ENCODE measurements at places on chromosomes 2 and 18.

GRCh38 chr2:163187995-163188655, 349.6 kb upstream of the KCNH7 start:
- DNase-seq = no peak

GRCh38 chr2:74426181-74426758, 4.7 kb downstream of the WDR54 start:
- no peak for DNase-seq

GRCh38 chr2:23465936-23466335, 81.0 kb downstream of the KLHL29 start:
- no peak for DNase-seq

- DNase-seq = no peak
These were observed 20.9 kb upstream of the TANK start for GRCh38 chr2:161139098-161139987.

DNA sequence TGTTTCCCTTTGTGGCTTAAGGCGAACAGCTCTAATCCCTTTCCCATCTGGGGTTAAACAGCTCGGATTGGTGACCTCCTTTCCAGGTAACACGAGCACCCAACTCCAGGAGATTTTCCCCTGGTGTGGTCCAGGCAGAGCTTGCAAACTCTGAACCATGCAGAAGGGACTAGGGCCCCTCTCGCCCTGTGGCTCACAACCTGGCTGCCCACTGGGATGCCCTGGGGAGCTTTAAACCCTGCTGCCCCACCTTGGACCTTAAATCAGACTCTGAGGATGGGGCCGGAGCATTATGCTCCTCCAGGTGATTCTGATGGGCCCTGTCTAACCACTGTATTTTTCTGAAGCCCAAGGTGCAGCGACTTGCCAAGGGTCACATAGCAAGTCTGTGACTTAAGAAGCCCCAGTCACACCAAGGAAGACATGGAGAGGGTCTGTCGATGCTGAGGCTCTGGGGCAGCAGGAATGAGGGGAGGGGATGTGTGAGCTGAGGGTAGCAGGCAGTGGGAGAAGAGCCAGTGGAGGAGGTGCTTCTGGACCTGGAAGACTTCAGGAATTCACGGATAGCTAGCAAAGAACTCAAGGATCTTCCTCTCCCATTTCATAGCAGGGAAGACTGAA, 5.9 kb downstream of the ARID5A start:
- no peak for DNase-seq

DNA sequence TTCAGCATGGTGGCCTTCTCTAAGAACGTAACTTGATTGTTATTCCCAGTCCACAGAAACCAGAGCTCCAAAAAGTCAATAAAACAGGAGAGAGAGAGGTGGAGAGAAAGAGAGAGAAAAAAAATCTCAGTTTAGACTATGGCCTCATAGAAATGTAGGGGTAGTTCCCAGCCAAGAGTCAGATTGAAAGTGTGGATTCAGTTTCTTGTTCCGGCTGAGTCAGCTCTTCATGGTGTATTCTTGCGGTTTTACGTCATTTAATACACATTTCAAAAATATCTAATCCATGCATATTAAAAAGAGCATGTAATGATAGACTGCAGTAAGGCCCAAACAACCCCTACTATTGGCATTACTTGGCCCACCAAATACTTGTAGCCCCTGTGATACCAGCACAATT, 303.9 kb downstream of the ETAA1 start:
- DNase-seq = no peak

DNA sequence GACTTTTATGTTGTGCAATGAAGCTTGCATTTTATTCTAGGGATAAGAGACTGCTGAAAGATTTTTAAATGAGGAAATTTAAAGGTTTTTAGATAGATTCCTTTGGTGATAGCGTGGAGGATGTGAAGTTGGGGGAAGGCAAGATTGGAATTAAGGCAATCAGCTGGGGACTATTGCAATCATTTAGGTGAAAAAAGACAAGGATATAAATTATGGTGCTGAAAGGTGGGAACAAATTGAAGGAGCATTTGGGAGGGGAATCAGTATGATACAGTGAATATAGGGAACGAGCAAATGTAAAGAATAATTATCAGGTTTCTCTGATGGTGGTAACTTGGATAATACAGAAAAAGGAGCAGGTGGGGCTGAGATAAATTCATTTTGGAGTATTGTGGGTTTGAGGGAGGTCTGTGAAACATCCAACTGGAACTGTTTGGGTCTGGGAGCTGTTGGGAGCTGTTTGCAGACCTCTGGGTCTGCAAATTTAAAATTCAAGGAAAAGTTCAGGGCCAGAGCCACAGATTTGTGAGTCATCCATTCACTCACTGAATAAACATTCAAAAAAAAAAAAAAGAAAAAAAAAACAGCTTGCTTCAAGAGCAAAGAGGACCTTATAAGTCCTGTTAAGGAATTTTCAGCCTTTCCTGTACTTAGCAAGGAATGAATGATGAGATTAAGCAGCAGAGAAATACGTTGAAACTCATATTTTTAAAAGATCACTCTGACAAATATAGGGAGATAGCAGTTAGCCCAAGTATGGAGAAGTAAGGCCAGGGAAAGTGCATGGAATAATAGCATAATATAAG, 257.5 kb upstream of the FN1 start:
- no peak for DNase-seq

DNA sequence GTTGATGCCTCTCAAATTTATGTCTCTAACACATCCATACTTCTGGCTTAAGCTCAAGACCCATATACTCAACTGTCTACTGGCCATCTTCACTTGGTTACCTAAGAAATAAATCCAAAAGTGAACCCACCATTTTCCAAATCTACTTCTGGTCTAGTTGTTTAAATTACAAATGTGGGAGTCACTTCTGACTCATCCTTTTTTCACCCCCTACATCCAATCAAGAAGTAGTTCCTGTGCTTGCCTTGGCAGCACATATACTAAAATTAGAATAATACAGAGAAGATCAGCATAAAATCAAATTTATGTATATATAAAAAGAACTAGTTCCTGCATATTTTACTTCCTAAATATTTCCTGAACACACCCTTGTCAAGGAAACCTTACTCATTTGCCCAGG, 53.6 kb downstream of the STRN start:
- no peak for DNase-seq

- no peak for DNase-seq
These were observed 346.6 kb upstream of the KCNH7 start for GRCh38 chr2:163185160-163185559.

DNA sequence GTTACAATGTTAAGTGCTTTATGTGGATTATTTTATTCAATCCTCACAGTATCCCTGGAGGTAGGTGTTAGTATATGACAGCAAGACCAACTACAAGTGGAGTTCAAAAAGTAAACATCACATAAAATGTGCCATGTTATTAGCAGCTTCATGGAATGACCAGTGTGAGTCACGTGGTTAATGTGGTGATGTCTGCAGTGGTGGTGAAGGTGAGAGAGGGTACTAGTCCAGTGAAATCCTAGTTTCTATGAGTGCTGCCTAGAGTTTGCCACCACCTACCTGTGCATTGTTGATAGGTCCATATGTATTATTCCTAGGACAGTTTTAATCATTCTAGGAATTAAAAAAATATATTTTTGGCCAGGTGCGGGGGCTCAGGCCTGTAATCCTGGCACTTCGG, 865.2 kb upstream of the DDX18 start:
- DNase-seq = no peak

- DNase-seq = no peak
These were observed 191.7 kb downstream of the GBX2 start for GRCh38 chr2:235976516-235976915.

DNA sequence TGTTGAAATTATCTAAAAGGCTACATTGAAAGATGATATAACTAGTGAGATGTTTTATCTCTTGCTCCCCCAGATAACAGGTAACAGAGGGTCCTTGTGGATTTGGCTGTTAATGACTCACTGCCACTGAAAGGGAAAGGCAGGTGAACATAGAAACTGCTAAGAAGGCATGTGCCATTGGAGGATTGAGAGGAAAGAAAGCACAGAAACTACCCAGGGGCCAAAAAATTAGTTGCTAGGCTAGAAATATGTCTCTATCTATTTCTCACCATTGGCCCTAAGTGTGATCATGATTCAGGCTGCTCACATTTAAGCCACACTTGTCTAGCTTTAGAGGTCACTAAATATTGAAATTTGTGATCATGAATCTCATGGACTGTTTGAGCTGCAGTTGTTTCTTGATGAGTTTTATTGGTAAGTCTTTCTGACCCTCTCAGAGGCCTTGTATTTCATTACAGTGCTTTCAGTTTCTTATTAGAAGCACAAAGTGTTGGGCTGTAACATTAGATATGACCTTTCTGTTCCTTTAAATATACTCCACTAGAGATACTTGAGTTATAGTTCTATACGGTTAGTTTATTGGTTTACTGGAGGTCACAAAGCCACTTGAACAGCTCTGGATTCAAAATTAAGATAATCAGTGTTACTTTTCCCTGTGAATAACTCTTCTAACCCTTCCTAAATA, 26.2 kb downstream of the NAB1 start:
- DNase-seq = no peak

- DNase-seq = no peak
These were observed 447.4 kb downstream of the CMPK2 start for GRCh38 chr2:6418291-6418690.

- no peak for DNase-seq
These were observed 29.9 kb upstream of the SELENOI start for GRCh38 chr2:26316041-26316440.

- no peak for DNase-seq
These were observed 13.8 kb downstream of the MLPH start for GRCh38 chr2:237500681-237501424.

DNA sequence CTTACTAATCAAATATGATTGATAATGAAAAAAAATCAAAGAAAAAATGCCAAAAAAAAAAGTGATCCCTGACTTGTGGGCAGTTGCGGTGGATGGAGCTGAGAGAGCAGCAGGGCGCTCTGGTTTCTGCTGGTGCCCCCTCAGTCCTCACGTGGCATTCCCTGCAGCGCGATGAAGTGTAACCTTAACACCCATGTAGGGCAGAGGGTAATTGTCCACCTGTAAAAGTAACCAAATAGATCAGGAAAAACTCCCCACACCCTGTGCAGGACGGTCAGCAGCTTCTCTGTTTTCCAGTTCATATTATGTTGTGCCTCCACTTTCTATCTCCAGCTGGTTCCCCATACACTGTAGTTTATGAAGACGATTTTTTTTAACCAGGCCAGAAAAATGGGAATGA, 25.0 kb downstream of the COA5 start:
- no peak for DNase-seq

- no peak for DNase-seq
These were observed 14.2 kb upstream of the GRHL1 start for GRCh38 chr2:9937258-9937657.

All from nephron progenitor cell (in vitro differentiated cells).